Hypothalamus (tissue), 51 donors: ENCODE measurements at places on chromosomes 7 and 10.

GRCh38 chr10:5891009-5891408, 966 bp downstream of the FBH1 start:
- no peak for DNase-seq

DNA sequence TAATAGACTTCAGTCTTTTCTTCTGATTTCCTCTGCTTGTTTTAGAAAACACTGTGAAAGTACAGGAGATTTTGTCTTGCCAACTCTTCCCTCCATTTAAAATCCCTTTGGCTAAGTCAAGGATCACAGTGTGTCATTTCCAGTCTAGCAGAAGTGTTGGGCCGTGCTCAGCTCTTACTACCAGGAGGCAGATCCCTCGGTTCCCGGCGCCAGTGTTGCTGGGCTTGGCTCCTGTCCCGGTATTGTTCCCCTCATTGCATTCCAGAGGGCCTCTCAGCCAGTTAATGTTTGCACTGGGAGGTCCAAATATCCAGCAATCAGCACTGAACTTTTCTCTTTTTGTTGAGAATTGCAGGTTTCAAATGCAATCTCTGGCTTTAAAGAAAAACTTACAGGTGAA, 612.1 kb upstream of the MGMT start:
- peak; percentile 74 for DNase-seq

DNA sequence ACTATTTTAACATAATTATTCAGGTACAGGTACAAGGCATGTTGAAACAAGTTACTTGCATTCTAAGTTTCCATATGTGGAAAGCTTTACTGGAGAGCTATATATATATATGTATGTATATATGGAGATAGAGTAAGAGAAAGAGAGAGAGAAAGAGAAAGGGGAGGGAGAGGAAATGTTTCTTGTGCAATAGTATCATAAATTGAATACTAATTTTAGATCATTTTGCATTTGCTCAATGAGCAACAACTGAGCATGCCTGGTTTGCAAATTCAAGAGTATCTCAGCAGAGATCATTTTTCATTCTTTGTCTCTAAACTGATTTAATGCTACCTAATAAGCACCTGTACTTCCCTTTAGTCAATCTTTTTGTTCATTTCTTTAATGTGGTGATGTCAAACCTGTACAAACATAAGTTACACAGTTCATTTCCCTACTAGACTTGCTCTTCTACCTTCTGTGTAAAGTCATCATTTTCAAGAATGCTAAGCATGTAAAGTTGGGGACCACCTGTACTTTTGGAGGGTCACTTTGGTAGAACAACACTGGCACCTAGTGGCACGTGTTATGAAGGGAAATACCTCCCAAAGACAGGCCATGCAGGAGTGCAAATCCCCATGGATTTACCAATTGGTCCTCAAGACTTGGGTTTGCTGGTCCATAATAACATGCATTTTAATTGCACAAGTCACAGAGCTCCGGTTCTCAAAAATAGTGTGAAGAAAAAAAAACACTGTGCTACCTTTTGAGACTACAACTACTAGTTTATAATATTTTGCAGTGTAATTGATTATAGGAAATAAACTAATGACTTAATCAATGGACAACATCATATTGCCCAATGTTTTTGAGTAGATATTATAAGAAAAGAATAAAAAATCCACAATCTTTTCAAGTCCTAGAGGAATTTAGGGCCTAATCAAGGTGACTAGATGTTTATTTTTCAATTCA, 431.2 kb upstream of the IGFBP3 start:
- no peak for DNase-seq

DNA sequence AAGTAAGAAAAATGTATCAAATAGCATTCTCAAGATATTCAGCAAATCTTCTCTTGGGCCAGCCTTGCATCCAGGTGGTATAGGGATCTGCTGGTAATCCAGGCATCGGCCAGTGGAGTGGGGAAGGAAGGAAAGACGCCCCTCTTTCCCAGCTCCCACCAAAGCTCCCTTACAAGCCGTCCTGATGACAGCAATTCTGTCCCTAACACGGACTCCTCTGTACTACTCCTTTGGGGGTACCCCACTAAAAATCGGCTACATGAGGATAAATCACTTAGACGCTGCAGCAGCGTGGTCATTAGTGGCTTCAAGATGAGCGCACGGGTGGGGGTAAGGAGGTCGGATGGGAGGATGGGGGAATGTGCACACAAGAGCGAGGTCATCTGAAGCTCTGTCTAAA, 24.7 kb upstream of the NUB1 start:
- DNase-seq, result no peak

DNA sequence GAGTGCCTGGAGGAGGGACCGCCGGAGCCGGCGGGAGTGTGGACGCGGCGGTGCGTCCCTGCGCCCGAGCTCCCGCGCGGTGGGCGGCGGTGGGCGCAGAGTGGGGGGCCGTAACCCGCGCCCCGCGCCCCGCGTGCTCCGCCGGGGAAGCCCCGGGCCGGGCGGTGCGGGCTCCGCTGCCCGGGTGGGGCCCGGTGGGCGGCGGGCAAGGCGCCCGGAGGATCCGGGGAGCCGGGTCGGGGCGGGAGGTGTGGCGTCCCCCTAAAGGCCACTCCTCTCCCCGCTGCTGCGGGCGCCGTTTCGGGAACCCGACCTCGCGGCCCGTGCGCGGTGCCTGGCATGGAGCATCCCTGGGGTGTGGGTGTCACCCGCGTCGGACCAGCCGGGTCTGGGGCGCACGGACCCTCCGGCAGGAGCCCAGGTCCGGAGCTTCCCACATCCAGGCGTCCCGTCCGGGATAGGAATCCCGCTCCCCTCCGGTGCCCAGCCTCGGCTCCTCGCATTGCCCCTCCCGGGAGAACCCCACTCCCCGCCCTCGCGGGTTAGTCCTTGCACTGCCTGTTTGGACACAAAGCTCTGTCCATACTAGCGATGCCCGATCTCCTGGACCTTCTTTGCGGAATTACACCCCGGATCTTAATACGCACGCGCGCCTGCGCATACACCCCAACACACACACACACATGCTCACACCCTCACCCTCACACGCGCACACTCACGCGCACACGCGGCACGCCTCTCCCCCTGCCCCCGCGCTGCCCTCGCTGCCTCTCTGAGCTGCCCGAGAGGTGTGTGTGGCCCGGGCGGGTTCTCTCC, 723 bp downstream of the MTURN start:
- peak; percentile 62 for DNase-seq

- no peak for DNase-seq
These were observed 3.2 kb upstream of the CLDN4 start for GRCh38 chr7:73827567-73828106.
